ENCODE measurements at places on chromosomes 2 and 18.

- DNase-seq, result no peak
These were observed 45.9 kb downstream of the FAM228A start for GRCh38 chr2:24220554-24221291.

GRCh38 chr2:47916412-47916811 lies 10.1 kb upstream of the FBXO11 start:
- no peak for DNase-seq

DNA sequence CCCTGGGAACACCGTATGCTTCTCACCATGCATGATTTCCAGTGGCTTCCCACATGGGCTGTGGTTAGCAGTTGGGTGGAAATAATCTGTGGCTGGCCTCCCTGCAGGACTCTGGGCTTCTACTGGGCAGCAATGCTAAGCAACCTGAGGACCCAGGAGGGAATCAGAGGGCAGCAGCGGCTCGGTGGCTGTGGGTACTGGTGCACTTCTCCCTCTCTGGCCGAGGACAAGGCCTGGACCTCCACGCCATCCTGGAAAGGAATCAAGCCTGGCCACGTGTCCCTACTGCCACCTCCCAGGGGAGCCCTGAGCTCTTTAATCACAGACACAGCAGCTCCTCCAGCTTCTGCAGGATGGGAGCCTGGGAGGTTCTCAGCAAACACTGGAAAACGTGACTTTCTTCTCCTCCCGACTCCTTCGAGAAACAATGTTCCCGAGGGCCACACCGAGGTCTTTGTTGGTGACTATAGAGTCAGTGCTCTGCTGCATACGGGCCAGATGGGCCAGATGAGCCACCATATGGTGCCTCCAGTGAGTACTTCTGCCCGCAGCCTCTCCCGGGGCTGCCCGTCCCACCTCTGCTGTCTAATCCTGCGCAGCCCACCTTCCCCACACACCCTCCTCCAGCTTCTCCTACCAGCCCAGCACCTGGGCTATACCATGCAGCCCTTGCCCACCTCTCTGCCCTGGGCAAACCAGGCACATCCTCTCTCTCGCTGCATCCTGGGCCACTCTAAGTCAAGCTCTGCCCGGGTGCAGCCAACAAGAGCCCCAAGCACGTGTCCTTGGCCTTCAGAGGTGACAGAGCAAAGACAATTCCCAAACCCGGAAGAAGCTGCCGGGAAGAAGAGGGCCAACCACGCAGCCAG lies 42.8 kb upstream of the OTOS start:
- DNase-seq, result no peak

DNA sequence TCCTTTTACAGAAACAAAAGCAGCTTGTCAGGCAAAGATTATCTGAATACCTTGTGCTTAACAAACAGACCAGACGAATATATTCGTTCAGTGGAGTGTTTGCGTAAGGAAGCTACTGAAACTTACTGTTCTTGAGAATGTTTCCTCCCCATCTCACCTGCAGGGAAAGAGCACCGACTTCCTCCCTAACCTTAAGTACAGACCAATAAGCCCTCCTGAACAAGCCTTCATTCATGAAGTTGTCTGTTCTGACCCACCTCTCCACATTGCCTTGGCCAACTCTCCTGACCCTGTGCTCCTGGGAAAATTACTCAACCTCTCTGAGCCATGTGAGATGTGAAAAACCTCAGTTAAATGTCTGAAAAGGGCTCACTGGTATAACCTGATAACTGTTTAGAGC lies 35.2 kb downstream of the STK39 start:
- no peak for DNase-seq

GRCh38 chr2:85427300-85427835 lies 8.9 kb downstream of the SH2D6 start:
- no peak for DNase-seq

GRCh38 chr2:180555391-180555965 lies 424.9 kb upstream of the UBE2E3 start:
- no peak for DNase-seq

- no peak for DNase-seq
These were observed 26.7 kb upstream of the APOB start for GRCh38 chr2:21070341-21071257.

GRCh38 chr2:64558445-64559081 lies 34.4 kb downstream of the AFTPH start:
- no peak for DNase-seq

DNA sequence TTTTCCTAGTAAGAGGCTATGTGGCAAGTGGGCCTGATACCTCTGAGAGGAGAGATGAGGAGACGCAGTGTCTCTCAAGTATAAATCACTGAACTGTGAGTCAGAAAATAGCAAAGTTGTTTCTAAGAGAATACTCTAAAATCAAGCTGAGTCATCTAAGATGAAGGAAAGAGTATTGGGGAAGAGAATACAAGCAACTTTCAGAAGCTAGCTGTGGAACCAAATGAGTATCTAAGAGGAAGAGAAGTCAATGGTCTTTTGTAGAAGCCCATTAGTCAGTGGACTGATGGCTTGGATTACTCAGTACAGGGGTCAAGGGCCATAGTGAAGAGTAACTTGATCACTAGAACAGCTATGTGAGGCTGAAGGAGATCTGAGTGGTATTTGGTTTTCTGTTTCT lies 2.7 kb upstream of the DCC start:
- peak; percentile 70 for DNase-seq

DNA sequence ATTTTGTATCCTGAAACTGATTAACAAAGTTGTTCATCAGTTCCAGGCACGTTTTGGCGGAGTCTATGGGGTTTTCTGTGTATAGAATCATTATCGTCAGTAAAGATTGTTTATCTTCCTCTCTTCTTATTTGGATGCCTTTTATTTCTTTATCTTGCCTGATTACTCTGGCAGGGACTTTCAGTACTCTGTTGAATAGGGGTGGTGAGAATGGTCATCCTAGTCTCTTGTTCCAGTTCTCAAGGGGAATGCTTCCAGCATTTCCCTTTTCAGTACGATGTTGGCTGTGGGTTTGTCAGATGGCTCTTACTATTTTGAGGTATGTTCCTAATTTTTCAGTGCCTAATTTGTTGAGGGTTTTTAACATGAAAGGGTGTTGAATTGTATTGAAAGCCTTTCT lies 14.0 kb upstream of the SPDYA start:
- no peak for DNase-seq

- no peak for DNase-seq
These were observed 31.6 kb upstream of the NABP1 start for GRCh38 chr2:191646163-191646902.

DNA sequence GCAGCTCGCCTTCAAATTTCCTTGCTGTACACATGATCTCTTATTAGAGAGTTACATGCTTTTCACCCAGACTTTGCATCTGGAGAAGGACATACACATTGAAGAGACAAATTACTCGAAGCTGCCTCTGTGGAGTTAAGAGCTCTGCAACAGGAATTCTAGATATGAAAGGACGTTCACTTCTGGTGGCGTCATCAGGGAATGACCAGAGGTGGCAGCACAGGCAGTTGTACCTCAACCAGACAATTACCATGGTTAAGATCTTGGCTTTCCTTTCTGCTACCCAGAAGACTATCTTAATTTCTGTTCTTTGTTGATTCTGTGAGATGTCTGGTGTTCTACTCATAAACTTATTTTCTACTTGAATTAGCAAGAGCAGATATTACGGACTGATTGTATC lies 39.1 kb upstream of the MC4R start:
- no peak for DNase-seq

DNA sequence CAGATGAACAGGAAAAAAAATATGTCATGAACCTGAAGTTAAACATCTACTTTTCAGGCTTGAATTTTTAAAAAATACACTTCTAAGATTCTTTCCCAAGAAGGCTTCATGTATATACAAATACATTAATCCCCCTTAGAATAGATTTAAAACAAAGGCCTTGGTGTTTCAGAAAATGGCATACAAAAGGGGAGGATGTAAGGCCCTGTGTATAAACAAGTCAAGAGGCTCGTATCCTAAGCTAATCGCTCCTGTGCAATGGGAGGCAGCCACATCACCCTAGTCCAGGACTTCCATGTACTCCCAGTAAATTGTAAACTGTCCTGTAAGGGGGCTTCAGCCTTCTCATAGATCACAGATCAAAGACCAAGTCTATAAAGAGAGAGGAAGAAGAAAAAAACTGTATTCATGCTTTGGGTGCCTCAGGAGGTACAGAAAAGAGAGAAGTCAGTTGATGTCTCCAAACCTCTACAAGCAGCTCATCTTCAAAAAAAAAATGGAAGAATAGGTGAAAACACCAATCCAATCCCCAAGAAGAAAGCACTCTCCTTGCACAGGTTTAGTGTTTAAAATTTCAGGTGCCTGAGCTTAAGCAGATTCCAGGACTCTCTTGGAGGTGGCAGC lies 53.9 kb downstream of the ANKRD44 start:
- DNase-seq, result peak; percentile 30

- no peak for DNase-seq
These were observed 18.5 kb downstream of the THSD7B start for GRCh38 chr2:136783856-136784255.

GRCh38 chr18:12423820-12424219 lies 16.1 kb downstream of the PRELID3A start:
- no peak for DNase-seq
